ENCODE measurements at places on chromosomes 7 and 10.

- no peak overlapping the region for H3K4me3 ChIP-seq
- no peaks in the 10 kb centered on the region for H3K36me3 ChIP-seq
- no peak overlapping the region for H3K27ac ChIP-seq
- peaks cover 34% of the 10 kb centered on the region for H3K27me3 ChIP-seq
- no peaks in the 10 kb centered on the region for H3K4me1 ChIP-seq
These were observed 150.6 kb downstream of the DIP2C start for GRCh38 chr10:538895-539294.

- H3K27ac ChIP-seq: no peak overlapping the region
- H3K27me3 ChIP-seq: no peaks in the 10 kb centered on the region
- H3K4me3 ChIP-seq: no peak overlapping the region
- H3K4me1 ChIP-seq: peaks cover 1% of the 10 kb centered on the region
- peak; percentile 67 for DNase-seq
- H3K36me3 ChIP-seq: no peaks in the 10 kb centered on the region
These were observed 52.6 kb upstream of the FAM180A start for GRCh38 chr7:135801045-135801693.

DNA sequence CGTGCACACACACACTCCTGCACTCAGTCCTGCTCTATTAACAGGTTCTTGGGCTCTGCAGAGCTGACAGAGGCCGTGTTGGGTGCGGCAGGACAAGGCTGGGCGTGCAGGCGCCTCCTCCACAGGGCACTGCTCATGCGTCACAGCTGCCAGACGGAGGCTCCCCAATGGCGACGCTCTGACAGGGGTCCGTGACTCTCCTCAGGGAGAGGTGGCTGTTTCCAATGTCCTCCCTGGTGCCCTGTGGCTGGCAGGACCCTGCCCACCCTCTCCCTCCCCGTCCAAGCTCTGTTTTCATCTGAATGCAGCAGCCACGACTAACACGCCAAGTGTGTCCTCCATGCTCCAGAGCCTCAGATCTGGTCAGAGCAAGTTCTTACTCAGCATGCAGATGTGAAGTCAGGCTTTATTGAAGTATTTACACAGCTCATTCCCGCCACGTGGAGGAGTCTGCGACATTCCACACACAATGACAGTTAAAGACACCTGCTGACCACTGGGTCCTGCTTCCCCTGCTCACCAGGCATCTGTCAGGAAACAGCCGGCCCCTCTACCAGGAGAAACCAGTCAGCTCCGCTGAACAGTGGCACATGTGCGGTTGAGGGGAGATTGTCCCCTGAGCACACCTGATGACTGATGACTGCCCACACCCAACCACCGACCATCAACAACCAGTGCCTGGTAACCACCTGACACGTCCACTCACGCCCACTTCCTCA lies 116.7 kb downstream of the VIPR2 start:
- no peak overlapping the region for H3K4me3 ChIP-seq
- H3K27ac ChIP-seq: no peak overlapping the region
- peaks cover 9% of the 10 kb centered on the region for H3K27me3 ChIP-seq
- DNase-seq: no peak
- H3K36me3 ChIP-seq: no peaks in the 10 kb centered on the region

GRCh38 chr10:1257274-1257673 lies 201.1 kb downstream of the WDR37 start:
- H3K36me3 ChIP-seq: peaks cover 3% of the 10 kb centered on the region
- no peak overlapping the region for H3K27ac ChIP-seq
- DNase-seq: no peak
- H3K4me3 ChIP-seq: no peak overlapping the region

GRCh38 chr10:34599026-34599795 lies 215.9 kb downstream of the PARD3 start:
- H3K27me3 ChIP-seq: peaks cover 3% of the 10 kb centered on the region
- H3K4me3 ChIP-seq: no peak overlapping the region
- H3K36me3 ChIP-seq: no peaks in the 10 kb centered on the region
- H3K27ac ChIP-seq: no peak overlapping the region

DNA sequence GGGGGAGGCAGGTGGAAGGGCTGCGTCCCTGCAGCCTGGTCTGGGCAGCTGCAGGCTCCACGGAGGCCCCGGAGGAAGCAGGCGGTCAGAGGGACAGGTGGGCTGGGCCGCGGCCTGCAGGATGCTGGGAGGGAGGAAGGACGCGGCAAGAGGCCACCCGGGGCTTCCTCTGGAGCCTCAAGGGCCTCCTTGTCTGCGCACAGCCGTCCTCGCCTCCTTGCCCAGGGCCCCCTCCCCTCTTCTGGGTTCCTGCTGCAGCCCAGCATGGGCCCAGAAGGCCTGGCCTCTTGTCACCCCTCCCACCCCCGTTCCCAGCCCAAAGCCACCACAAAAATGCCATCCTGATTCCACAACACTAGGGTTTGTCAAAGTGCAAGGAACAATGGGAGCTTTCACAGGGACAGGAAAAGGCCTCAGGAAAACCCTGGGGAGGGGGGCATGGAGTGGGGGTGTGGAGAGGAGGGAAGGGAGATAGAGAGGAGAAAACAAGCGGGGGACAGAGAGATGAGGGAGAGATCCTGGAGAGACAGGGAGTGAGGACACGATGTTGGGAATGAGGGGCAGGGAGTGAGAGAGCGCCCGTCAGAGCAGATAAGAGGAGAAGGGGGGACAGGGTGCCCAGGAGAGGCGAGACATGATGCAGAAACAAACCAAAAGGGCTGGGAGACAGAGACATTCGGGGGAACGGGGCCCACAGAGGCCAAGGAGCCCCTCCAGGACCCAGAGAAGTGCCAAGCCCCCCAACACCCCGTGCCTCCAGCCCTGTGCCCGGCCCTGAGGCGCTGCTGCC lies 41.8 kb downstream of the ZCCHC24 start:
- no peak for DNase-seq
- H3K27me3 ChIP-seq: no peaks in the 10 kb centered on the region
- H3K27ac ChIP-seq: peak overlapping the region; percentile 25
- H3K4me3 ChIP-seq: no peak overlapping the region
- H3K4me1 ChIP-seq: peaks cover 6% of the 10 kb centered on the region

- peaks cover 6% of the 10 kb centered on the region for H3K4me1 ChIP-seq
- H3K36me3 ChIP-seq: no peaks in the 10 kb centered on the region
- H3K27me3 ChIP-seq: peaks cover 40% of the 10 kb centered on the region
- no peak overlapping the region for H3K27ac ChIP-seq
- DNase-seq: no peak
- H3K4me3 ChIP-seq: no peak overlapping the region
These were observed 887 bp downstream of the COL13A1 start for GRCh38 chr10:69802424-69803161.

- H3K4me3 ChIP-seq: no peak overlapping the region
- H3K36me3 ChIP-seq: no peaks in the 10 kb centered on the region
- H3K4me1 ChIP-seq: no peaks in the 10 kb centered on the region
- H3K27ac ChIP-seq: no peak overlapping the region
These were observed 211.2 kb downstream of the ARL4A start for GRCh38 chr7:12898620-12899019.

- no peak overlapping the region for H3K4me3 ChIP-seq
- DNase-seq: no peak
- no peaks in the 10 kb centered on the region for H3K27me3 ChIP-seq
- no peaks in the 10 kb centered on the region for H3K4me1 ChIP-seq
- no peak overlapping the region for H3K27ac ChIP-seq
- H3K36me3 ChIP-seq: no peaks in the 10 kb centered on the region
These were observed 336.4 kb upstream of the TMEM229A start for GRCh38 chr7:124369310-124369709.

DNA sequence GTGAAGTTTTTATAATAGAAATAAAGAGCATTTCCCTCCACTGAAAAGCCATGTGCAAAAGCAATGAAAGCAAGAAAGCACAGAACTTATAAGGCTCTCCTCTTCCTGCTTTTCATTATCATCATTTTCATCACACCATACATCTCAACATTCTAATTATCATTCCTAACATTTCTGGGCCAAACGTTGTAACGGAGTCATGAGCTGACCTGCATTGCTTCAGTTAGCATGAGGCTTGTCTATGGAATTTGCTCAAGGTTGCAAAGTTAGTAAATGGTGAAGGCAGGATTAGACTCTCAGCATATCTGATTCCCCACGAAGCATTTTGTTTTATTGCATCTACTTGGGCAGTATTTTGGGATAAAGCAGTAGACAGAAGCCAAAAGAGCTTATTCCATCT lies 11.4 kb downstream of the SCIN start:
- H3K4me1 ChIP-seq: no peaks in the 10 kb centered on the region
- H3K36me3 ChIP-seq: no peaks in the 10 kb centered on the region
- H3K27ac ChIP-seq: no peak overlapping the region
- DNase-seq: no peak
- peaks cover 15% of the 10 kb centered on the region for H3K27me3 ChIP-seq

DNA sequence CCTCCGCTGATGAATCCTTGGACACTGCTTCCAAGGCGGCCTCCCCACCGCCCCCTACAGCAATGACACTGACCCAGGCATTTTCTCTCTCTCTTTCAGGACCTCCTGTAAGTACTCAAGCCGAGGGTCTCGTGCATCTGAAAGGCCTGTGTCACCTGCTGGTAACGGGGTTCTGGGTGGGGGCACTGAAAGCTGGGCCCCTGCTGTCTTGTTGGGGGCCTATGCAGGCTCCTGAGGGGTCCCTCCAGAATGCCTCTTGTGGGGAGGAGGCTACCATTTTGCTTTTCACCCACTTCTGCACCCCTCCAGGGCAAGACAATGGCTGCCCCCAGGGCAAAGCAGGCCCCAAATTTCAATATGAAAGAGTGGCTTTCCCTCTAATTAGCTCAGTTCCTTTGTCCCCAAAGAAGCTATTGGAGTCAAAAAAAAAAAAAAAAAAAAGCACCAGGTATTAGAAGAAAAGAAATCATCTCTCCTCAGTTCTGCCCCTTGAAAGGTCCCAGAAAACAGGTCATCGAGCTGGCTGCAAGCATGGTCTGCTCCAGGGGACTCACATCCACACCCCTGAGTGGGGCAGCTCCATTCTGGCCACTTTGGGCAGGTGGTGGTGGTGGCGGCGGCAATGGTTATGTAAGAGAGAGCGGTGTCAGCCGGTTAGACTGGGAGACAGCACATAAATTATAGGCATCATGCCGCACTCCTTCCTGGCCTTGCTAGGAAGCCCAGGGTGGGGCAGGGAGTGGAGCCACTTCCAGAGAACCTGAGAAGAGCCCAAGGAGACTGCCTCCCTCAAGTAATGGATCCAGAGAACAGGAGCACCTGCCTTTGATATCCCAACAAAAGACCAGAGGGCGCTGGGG lies 66.2 kb downstream of the COL13A1 start:
- H3K36me3 ChIP-seq: no peaks in the 10 kb centered on the region
- peaks cover 7% of the 10 kb centered on the region for H3K27me3 ChIP-seq
- no peak for DNase-seq
- H3K4me3 ChIP-seq: no peak overlapping the region
- no peaks in the 10 kb centered on the region for H3K4me1 ChIP-seq

DNA sequence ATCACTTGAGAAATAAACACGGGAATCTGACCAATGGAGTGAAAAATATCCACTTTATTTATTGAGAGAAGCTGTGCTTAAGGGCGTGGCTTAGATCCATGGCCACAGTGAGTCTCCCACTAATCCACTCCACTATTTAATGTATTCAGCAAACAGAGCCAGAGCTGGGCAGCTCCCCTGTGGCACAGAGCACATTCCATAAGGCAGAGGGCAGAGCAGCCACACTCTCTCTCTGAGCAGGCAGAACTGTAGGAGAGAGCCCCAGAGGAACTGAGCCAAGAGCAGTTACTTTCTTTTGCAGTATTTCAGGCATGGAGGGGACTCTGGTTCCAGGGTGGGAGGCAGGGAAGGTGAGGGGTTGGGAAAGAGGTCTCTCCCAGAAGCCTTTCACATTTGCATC lies 106.0 kb downstream of the GALNT17 start:
- H3K27me3 ChIP-seq: no peaks in the 10 kb centered on the region
- H3K27ac ChIP-seq: no peak overlapping the region
- H3K4me3 ChIP-seq: no peak overlapping the region
- no peaks in the 10 kb centered on the region for H3K36me3 ChIP-seq

GRCh38 chr7:65477326-65477725 lies 103.7 kb downstream of the ZNF92 start:
- DNase-seq: no peak
- H3K27me3 ChIP-seq: peaks cover 6% of the 10 kb centered on the region
- peaks cover 54% of the 10 kb centered on the region for H3K4me1 ChIP-seq
- peak overlapping the region; percentile 86 for H3K27ac ChIP-seq
- peak overlapping the region; percentile 1 for H3K4me3 ChIP-seq
